Progenitor cell of endocrine pancreas (in vitro differentiated cells): ENCODE measurements at places on chromosomes 1 and 21. TPM values are rescaled to one million over a fixed set of nuclear protein-coding genes. Genes with fewer than 3 reads are reported as not detected.
A peak's percentile ranks its signal among the peaks of the same experiment; 100 is the strongest.

The PCP4L1 gene
- total RNA-seq: 0.86 and 1.1 TPM in 2 replicates

The CYYR1 gene
- 25.8 and 27.5 TPM in 2 replicates for total RNA-seq

DNA sequence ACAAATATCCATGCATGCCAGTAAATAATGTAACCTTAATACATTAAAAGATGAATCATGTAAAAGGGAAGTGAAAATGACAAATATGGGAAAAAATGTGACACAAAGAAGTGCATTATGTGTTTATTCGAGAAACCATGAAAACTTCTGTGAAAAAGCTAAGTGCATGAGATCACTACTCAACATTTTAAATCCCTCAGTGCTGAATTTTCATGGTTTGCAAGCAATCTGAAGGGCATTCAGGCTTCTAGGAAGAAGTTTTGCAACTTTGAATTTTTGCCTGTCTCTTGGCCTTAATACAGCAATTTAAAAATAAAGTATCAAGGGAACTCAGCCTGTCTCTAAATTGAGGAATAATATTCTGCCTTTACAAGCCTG, 78.2 kb downstream of the MAP3K7CL start:
- DNase-seq: no peak

DNA sequence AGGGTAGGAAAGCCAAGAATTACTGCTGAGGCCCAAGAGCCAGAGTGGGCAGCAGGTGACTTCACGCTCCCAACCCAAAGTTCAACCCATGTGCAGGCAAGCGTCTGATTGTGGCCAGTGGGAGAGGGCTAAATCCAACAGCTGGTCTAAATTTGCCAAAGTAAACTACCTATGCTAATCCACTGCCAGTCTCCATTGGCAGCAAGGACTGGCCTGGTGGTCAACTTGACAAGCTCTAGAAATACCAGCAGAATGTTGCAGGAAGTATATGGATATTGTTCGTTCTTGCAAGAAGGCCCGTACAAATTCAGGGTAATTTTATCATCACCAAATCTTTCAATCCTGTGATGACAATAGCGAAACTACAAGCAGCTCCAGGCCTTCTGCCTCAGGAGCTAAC, 1.5 kb downstream of the TMEM63A start:
- no peak for DNase-seq

DNA sequence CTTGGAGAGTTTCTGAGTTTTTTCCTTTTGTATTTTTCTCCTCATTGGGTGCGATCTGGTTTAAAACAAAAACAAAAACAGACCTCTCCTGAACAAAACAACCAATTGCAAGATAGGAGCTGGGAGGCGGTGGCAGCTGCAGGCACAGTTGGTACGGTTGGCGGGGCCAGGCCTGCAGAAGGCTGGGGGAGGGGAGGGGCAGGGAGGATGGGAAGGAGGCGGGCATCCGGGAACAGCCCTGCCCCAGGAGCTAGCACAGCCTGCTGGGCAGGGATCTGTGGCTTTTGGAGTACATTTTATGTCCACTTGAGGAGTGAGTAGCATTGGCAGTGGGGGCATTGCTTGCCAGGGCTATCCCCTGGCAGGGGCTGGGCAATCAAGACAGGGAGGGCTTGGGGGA, 5.2 kb downstream of the CAPN9 start:
- no peak for DNase-seq

GRCh38 chr1:242651817-242652216, 127.3 kb upstream of the PLD5 start:
- no peak for DNase-seq

The AK5 gene
- 4.0 and 4.4 TPM in 2 replicates for total RNA-seq

The DENND2D gene
- 2.6 and 3.0 TPM in 2 replicates for total RNA-seq

The LCE1E gene
- not detected in 2 replicates for total RNA-seq

- DNase-seq: peak; percentile 69
These were observed 734.2 kb upstream of the ADAMTS5 start for GRCh38 chr21:27700974-27701614.

- no peak for DNase-seq
These were observed 15.5 kb upstream of the CELA3B start for GRCh38 chr1:21961337-21961736.

DNA sequence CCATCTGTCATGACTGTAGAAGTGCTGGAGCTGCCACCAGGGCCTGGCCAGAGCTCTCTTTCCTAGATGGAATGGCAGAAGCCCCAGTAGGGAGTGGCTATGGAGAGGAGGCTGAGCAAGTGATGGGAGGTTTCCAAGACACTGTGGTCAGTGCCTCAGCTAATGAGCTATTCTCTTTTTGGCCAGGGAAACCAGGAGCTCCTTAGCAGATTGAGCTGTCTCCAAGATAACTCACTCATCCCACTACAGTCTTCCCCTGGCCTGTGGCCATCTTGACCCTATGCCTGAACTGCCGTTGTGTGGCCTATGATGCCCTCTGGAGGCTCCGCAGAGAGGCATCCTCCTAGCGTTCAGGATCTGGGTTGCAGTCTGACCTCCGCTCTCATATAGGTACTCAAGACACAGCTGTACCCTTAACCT, 60.5 kb downstream of the ERI3 start:
- no peak for DNase-seq

The VSIG8 gene
- total RNA-seq: 0.20 TPM in 1 of 2 replicates, not detected in the other

DNA sequence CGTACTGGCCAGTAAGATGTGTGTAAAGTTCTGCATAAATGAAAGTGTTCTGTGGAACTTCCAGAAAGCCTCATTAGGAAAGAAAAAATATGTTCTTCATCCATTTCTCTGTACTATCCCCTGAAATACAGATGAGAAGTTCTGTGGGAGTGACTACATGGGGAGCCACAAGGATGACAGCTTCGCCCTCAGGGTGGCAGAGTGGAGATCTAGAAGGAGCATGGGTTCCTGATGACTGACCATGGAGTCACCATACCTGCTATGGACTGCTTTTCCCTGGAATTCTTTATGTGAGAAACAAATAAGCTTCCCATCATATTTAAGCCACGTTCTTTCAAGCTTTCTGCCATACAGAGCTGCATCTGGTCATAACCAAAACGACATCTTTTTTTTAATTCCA, 113.9 kb upstream of the RGS1 start:
- no peak for DNase-seq

GRCh38 chr1:61640531-61641530, 84.1 kb downstream of the TM2D1 start:
- DNase-seq: no peak

The MAP10 gene
- total RNA-seq: 3.2 and 3.6 TPM in 2 replicates

The CBR3 gene
- total RNA-seq: not detected in 2 replicates

The FCER1G gene
- total RNA-seq: 0.60 and 1.5 TPM in 2 replicates
